Upper lobe of left lung (tissue), 6 donors: ENCODE measurements at places on chromosomes 12 and 14. TPM values are rescaled to one million over a fixed set of nuclear protein-coding genes. Genes with fewer than 3 reads are reported as not detected.

The OGFOD2 gene
- 20.8 TPM for total RNA-seq

- no peak for DNase-seq
Observed at GRCh38 chr12:32574585-32574984, 104.5 kb upstream of the DNM1L start.

- DNase-seq = no peak
Observed at GRCh38 chr14:33307691-33308251, 369.1 kb downstream of the NPAS3 start.

The KRT6A gene
- total RNA-seq = 1.4 TPM

The AMHR2 gene
- 0.37 TPM for total RNA-seq

DNA sequence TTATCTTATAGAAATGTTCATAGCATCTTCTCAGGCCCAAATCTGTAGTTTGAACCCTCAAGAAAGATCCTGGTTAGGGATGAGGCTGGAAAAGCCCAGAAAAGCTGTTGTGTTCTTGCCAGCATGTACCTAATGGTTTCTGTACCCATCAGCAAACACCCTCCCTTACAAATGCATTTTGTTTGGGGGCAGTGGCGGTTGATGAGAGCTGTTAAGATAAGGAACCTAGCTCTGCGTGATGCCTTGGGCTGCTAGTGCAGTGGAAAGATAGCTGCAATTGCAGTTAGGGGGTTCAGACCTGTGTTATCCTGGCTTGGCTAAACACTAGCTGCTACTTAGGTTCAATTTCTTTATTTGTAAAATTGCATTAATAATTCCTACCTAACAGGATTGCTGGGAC is 3.6 kb downstream of the TPH2 start:
- no peak for DNase-seq

DNA sequence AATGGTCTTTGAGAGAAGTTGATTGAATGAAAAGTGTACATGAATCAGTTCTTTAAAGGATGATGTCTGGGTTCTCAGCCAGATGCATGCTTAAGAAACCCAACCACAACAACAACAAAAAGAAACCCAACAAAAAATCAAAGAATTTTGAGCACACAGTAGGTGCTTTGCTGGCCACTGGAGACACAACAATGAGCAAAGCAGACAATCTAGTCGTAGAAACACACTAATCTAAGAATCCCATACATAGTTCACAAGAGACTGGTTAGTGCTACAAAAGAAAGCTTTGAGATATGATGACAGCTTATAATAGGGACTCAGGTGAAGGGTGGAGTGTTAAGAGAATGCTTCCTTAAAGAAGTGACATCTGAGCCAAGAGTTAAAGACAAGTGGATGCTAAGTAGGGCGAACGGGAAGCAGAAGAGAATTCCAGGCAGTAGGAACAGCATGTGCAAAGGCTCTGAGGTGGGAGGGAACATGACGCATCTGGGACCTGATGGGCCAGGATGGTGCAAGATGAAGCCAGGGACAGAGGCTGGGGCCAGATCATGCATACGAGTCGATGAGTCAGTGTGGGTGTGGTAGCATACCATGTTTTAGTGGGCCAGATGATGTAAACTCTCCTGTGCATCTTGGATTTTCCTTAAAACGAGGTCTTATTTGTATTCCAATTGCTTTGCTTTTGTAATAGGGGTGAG is 4.6 kb upstream of the HIP1R start:
- no peak for DNase-seq

- DNase-seq = no peak
Observed at GRCh38 chr14:60544659-60545058, 35.7 kb downstream of the SIX6 start.

DNA sequence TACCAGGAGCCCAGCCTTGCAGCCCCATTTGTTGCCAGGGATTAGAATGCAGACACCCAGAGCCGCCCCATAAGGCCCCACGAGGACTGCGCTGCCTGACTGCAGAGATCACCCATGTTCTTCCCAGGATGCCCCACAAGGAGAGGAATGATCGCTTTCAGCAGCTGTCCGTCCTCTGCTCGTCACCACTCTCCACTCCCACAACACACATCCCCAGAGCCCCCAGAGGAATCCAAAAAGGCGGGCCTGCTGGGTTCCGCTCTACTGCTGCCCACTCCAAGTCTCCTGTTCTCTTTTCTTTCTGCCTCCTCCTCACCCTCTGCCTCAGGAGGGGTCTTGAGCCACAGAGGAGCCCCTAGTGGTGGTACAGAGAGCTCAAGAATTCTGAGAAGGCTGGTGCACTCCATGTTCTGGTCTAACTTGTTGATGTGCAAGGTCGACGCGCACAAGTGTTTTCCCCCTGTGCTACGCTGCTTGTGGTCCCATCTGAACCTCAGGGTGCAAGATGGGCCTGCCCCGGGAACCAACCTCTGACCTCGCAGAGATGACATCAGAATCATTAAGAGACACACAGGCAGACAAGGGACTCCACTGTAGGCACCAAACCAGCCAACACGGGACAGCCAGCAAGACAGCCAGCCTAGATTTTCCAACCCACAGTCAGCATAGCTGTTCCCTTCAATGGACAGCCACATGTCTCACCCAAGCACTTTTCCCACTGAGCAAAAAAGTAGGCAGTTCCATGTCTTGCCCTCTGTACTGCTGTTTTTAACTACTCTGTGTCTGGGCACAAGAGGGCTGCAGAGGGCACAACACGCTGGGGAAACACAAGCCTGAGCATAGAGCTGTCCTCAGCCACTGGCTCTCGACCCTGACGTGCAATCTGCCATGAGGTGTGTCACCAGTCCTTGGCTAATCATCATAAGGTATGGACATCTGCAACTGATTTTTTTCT is 29.9 kb downstream of the PXN start:
- DNase-seq = no peak

- no peak for DNase-seq
Observed at GRCh38 chr12:112466011-112466422, 47.3 kb downstream of the PTPN11 start.

DNA sequence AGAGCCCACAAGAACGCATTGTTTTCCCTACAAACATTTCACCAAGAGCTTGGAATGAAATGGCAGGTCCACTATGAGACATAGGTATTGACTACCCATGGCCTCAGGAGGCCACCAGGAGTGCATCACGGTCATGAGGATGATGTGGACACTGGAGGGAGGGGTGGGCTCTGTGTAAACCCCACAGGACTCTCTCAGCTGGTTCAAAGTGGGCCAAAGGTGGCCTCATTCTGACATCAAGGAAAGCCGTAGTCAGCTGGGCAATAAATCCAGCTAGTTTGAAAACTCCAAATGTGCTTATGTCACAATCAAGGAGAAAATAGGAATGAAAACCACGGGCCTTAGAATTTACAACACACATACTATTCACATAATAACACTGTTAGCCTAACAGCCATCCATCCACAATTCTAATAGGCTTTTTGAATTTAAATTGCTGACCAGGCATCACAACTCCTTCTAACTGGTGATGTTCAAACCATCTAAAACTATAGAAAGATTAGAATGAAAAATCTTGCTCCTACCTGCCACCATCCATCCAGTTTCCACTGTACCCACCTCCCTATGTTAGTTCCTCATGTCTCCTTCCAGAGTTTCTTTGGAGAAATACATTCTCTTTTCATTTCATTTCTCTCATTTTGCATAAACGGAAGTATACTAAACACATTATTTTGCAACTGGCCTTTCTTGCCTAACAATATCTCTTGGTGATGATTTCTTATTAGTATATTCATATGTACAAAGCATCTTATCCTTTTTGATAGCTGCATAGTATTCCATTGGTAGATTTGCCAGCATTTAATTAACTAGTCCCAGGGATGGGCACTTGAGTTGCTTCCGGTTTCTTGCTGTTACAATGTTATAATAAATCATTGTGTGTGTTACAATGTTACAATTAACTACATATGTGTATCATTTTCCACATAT is 21.5 kb downstream of the CMKLR1 start:
- no peak for DNase-seq

The KRT73 gene
- total RNA-seq = not detected

DNA sequence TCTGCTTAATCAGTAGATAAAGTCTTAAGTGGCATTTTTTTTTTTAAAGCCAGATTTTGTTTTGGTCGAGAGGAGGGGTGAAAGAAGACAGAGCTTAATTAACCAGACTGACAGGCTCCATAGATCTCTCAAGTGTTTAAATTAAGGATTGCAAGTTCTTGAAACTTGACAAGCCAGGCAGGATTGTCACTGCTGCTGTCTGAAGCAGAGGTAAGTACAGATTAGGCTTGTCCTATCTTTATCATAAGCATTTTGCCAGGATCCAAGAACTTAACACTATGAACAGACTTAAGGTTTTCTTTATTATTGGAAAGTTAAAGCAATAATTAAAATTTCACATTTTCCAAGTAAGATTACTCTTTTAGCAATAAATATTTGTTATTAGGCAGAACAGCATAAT is 179.6 kb upstream of the LMO3 start:
- no peak for DNase-seq

GRCh38 chr14:61565181-61565580 is 130.1 kb upstream of the HIF1A start:
- no peak for DNase-seq

GRCh38 chr12:64299628-64300027 is 77.5 kb upstream of the KICS2 start:
- DNase-seq = no peak

- DNase-seq = no peak
Observed at GRCh38 chr14:62558451-62558850, 486.8 kb downstream of the KCNH5 start.

DNA sequence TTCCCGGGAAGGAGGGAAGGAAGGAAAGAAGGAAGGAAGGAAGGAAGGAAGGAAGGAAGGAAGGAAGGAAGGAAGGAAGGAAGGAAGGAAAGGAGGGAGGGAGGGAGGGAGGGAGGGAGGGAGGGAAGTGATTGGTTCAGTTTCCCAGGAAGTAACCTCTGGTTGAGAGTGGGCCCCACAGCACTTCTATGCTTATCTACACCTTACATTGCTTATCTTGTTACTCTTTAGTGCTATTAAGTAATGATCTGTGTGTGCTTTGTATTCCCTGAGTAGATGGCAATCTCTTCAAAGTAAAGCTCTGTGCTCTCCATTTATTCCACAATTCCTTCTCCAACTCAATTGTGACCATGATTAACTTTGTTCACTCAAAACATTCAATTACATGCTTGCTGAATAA is 74.6 kb downstream of the SLC38A4 start:
- no peak for DNase-seq

DNA sequence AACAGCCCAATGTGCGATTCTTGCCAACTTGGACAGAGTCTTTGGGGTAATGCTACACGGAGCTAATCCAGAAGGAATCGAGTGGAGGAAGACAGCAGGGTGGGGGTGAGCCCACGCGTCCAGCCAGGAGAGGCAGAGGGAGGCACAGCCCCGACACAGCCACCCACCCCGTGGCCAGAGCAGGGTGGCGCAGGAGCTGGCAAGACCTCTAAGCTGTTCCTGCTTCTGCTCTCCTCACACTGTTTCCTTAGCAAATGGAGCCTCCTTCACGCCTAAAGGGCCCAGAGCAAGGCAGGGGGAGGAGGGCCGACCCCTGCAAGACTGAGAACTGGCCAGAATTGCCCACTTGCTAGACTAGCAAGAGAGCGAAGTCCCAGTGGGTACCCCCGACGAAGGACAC is 91.5 kb downstream of the FBXL14 start:
- no peak for DNase-seq

The DEGS2 gene
- 4.2 TPM for total RNA-seq

GRCh38 chr14:55026793-55027561 is at the start of the genes SOCS4 and WDHD1:
TSS of gene SOCS4 (plus strand) at chr14:55027236. CDS start at chr14:55043042, 15,806 bp downstream.
TSS of gene WDHD1 (minus strand) at chr14:55027099. CDS start at chr14:55026787, 312 bp downstream.
- peak; percentile 100 for DNase-seq

The PLEKHH1 gene
- 12.9 TPM for total RNA-seq

The SSTR1 gene
- total RNA-seq = 2.8 TPM

GRCh38 chr12:89752341-89752740 is 43.7 kb upstream of the ATP2B1 start:
- no peak for DNase-seq

DNA sequence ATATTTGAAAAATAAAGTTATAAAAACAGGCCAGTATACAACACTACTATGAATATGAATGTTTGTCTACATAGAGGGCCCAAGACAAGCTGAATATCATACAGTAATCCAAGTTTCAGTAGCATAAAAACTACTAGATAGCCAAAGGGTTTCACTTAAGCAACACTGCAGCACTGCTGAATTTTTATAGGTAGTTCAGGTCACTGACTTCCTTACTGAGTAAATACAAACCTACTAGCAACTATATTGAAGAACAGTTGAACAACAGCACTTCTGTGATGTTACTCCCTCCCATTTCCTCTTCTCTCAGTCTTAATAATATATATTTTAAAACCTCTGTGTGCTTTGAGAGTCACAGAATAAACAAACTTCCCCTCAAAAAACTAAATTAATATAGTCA is 42.7 kb downstream of the GTF2A1 start:
- no peak for DNase-seq

The TESPA1 gene
- total RNA-seq = 4.0 TPM

- no peak for DNase-seq
Observed at GRCh38 chr14:91732859-91733477, 1.1 kb upstream of the CATSPERB start.

- no peak for DNase-seq
Observed at GRCh38 chr12:49964849-49965624, 3.4 kb downstream of the AQP5 start.

DNA sequence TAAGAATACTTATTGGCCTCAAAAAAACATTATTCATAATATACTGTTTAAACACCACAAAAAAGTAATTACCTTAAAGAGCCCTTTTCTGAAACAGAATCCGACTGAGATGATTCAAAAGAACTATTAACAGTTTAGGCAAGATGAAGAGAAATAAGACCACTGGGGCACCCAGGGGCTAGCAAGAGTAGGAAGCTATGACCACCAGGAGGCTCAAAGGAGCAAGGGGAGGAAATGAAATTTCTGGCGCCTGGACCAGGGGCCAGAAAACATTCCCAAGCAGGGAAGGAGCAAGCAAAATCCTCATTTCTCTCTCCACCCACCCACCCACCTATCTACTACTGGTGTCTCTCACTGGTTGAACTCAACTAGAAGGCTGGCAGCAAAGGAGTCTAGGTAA is 6.3 kb upstream of the DCAF4 start:
- no peak for DNase-seq

GRCh38 chr12:32377344-32378055 is 21.9 kb upstream of the FGD4 start:
- no peak for DNase-seq

GRCh38 chr14:103067231-103067954 is 10.0 kb upstream of the CDC42BPB start:
- no peak for DNase-seq

- no peak for DNase-seq
Observed at GRCh38 chr14:86035882-86036281, 505.9 kb downstream of the FLRT2 start.

DNA sequence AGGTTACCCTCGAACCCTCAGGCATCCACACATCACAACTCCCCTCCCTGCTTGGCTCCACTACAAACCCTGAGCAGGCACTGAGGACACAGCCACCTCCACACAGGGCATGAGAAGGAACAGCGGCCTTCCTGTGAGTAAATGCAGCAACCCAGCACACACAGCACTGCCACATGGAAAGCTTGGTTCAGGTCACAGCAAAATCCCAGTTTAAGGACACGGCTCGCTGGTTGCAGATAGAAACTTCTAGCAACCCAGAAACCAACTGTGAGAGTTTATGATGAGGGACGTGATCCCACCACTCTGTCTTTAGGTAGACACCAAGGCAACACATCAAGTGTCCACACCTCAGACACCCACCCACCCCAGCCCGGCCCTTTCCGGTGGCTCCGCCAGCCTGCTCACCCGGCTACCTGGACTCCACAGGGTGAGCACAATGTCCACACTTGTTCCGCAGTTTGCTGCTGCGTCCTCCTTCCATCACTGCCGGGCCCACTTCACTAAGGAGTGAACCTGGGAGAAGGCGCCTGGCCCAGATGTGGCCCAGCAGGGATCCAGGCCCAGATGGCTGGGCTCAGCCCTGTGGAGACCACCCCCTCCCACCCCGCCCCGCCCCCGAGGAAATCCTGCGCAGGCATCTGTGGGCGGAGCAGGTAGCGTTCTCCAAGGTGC is 13.2 kb downstream of the CDCA4 start:
- DNase-seq = no peak

The KCNMB4 gene
- 7.8 TPM for total RNA-seq

The HOXC10 gene
- total RNA-seq = not detected
